ENCODE measurements at places on chromosomes 12 and 14.
A peak's percentile ranks its signal among the peaks of the same experiment; 100 is the strongest.

DNA sequence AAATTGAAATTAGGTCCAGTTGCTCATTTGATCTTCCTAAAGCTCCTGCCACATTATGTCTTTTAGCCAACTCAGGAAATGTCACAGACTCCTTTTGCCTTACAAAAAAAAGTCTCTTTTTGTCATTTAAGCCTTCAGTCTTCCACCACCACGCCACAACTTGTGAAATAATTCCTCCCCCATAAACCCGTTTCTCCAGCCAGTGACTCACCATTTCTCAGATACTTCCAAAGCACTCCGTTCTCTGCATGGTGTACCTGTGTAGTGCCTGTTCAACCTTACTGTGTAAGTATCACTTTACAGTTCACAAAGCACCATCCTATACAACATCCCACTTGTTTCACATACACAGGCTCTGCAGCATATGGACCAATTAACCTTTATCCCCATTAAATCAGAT lies 139.5 kb upstream of the AEBP2 start:
- DNase-seq: no peak

GRCh38 chr14:96088481-96088880 lies 49.3 kb downstream of the C14orf132 start:
- DNase-seq: no peak

- no peak for DNase-seq
Measured at GRCh38 chr12:27133022-27133590, 50.7 kb upstream of the C12orf71 start.

DNA sequence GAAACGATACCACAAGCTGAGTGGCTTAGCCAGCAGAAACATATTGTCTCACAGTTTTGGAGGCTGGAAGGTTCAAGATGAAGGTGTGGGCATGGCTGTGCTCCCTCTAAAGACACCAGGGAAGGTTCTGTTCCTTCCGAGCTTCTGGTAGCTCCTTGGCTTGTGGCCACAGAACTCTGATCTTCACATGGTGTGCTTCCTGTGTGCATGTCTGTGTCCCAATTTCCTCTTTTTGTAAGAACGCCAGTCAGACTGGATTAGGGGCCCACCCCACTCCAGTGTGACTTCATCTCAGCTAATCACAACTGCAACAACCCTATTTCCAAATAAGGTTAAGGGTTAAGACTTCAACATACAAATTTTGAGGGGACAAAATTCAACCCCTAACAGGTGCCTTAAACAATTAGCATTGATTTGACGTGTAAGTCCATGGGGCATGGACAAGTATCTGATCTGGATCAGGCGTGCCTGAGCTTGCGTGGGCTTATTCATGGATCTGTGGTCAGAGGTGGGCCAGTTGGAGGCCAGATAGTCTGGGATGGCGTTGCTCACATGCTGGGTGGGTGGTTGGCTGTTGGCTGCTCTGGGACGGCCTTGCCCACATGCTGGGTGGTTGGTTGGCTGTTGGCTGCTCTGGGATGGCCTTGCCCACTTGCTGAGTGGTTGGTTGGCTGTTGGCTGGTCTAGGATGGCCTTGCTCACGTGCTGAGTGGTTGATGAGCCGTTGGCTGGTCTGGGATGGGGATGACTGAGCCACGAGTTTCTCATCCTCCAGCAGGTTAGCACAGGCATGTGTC lies 88.5 kb downstream of the LGMN start:
- no peak for DNase-seq

DNA sequence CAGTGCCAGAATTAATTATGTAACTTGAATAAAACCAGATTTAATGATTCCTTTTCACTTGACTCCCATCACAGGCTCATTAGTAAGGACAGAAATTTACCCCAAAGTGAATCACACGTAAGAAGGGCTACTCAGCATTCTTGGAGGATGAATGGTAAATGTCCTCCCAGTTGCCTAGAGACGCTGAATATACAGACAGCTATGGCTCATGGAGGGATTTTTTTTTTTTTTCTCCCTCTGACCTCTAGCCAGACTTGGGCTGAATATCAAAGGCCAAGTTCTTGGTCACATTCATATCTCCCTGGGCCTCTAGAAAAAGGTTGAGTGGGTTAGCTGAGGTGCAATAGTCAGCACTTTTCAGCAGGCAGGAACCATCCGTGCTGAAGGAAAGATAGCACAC lies 77.5 kb downstream of the PHLDA1 start:
- no peak for DNase-seq

GRCh38 chr12:7110661-7111060 lies 1.6 kb upstream of the C1RL start:
- DNase-seq: no peak

DNA sequence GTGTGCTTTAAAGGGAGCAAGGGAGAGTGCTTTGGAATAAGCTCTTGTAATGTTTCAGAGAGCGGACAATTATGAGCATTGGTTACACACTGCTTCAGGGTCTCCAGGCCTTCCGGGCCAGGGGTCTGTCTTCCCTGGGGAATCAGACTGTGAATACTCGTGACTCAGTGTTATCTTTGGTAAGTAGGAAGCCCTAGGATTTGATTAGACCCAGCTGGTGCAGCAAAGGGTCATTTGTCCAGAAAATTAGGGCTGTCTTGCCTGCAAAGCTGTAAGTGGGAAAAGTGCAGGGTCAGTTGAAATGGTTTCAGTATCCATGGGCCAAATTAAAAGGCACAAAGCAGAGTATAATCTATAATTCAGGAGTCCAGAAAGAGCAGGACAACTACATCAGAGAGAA lies 475.6 kb downstream of the MED13L start:
- DNase-seq: no peak

GRCh38 chr14:68084256-68084655 lies 264.7 kb downstream of the RAD51B start:
- DNase-seq: no peak

DNA sequence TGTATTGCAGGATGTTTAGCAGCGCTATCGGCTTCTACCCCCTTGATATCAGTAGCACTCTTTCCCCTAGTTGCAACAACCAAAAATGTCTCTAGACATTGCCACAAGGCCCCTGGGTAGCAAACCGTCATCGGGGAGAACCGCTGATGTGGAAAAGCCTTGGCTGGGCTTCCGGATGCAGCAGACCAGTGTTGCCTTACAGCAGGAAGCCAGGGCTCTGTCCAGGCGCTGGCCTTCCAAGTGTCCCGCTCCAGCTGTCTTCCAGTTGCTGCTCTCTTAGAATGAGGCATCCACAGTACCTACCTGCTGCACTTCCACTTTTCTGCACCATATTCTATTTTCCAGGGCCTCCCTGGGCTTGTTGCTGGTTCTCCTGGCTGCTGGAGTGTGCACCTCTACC lies 22.6 kb upstream of the SLC10A1 start:
- no peak for DNase-seq

GRCh38 chr12:56808954-56809353 lies 45.8 kb downstream of the HSD17B6 start:
- no peak for DNase-seq

GRCh38 chr12:15939111-15939510 lies 28.0 kb downstream of the DERA start:
- no peak for DNase-seq

DNA sequence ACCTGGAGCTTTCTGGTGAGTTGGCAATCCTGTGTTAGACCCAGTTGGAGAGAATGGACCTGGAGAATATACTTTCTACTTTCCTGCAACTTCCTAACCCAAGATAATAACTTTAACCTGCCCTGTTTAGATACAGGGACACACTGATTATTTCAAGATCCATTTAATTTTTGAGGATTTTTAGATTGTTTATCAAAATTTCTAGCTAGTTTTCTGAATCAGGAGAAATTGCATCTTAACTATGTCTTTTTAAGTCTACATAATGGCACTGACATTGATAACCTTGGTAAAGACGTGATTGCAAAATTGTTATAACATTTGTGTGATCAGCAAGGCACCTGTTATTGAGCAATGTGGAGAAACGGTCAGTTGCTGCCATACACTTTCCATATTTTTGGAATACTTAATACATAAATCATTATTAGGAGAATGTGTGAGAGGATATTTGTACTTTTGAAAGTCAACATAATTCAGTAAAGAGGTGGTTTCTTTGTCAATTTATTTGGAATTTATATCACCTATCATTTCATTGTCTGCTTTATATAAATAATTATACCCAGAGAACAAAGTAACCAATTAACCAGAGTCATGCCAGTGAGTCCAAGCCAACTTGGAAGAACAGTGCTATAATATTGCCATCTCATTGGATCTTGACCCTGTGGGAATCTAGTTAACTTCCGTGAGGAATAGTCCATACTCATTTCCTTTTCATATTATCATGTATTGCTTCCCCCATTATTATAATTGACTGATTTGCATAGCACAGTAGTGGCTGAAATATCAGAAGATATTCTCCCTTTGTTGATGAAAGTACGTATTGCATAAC lies 28.4 kb downstream of the NFYB start:
- DNase-seq: no peak

GRCh38 chr12:3622822-3623690 lies 129.9 kb downstream of the CRACR2A start:
- no peak for DNase-seq

GRCh38 chr12:32399370-32400113 lies at the start of gene FGD4:
Gene FGD4 (plus strand): TSS chr12:32399558.
- DNase-seq: peak; percentile 6

GRCh38 chr14:52069307-52070050 lies 620 bp upstream of the NID2 start:
- no peak for DNase-seq

DNA sequence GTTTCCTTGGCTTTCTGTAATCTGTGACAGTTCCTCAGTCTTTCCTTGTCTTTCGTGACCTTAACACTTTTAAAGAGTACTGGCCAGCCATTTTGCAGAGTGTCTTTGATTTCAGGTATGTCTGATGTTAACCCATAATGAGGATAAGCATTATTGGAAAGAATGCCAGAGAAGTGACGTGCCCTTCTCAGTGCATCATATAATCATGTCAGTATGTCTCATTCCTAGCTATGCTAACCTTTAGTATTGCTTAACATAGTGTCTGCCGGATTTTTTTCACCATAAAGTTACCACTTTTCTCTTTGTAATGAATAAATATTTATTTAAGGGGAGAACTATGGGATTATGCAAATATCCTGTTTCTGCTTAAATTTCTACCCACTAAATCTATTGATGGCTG lies 28.5 kb downstream of the RERG start:
- no peak for DNase-seq

GRCh38 chr12:28497889-28498411 lies 307.7 kb downstream of the CCDC91 start:
- no peak for DNase-seq

GRCh38 chr12:106073179-106073578 lies 65.6 kb downstream of the NUAK1 start:
- DNase-seq: no peak

GRCh38 chr12:124765581-124766489 lies 97.8 kb downstream of the SCARB1 start:
- no peak for DNase-seq

DNA sequence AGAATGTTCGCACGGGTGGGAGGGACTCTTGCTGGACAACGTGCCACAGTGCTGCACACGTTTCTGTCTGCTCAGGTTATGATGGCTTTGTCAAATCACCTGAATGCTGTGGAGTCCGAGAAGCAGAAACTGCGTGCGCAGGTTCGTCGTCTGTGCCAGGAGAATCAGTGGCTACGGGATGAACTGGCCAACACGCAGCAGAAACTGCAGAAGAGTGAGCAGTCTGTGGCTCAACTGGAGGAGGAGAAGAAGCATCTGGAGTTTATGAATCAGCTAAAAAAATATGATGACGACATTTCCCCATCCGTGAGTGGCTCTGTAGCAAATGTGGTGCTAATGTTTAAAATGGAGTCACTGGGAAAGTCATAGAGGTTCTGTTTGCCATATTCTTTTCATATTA lies 28.5 kb downstream of the KLC1 start:
- no peak for DNase-seq

DNA sequence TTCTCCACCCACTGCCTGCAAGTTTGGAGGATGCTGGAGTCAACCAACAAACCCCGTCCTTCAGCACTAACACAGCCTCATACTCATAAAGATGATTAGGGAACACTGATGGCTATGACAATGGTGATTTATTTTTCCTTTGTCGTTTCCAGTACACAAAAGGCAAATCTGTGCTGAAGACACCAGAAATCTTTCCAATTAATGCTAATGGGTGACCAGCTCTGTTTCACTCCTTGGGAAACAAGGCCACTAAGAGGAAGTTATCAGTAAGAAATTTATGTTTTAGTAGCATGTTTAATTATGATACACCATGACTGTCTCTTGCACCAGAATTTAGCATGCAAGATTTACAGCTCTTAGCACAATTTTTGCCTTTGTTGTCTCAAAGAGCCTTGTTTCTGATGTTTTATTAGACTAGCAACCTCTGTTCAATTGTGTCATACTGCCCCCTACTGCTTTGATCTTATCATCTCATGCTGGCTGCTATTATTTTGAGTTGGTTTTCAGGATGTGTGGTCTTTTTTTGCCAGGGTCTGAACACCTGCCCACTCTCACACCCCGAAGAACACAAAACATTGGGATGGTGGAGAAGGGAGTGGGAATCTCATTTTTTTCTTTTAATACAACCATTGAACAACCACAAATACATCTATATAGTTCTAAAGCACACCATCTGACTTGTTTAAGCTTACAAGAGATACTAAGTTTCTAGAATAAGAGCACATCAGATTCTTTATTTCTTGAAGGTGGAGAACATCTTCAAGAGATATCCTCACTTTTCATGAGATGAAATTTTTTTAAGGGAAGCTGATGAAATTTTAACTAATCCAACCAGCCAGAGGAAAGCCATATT lies 160.9 kb downstream of the SPTSSA start:
- DNase-seq: no peak

Data from stimulated activated CD4-positive, alpha-beta T cell treated with anti-CD3 and anti-CD28 coated beads, Interleukin-4, amount 100 ng/mL, for 4 hours (primary cell).